Stimulated activated CD8-positive, alpha-beta memory T cell treated with anti-CD3 and anti-CD28 coated beads, Interleukin-15, amount 100 ng/mL, for 4 hours (primary cell): ENCODE measurements at places on chromosomes 5 and 9.

DNA sequence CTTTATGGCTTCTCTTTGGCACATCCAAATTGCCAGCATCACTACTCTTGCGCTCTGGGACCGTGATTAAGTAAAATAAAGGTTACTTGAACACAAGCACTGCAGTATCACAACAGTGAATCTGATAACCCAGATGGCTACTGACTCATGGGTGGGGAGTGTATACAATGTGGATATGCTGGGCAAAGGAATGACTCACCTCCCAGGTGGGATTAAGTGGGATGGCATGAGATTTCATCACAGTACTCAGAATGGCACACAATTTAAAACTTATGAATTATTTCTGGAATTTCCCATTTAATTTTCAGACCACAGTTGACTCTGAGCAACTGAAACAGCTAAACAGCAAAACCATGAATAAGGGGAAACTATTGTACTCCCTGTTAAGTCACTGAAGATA, 4.3 kb downstream of the GFM2 start:
- no peak for DNase-seq

GRCh38 chr5:115116001-115116400, 53.7 kb downstream of the TRIM36 start:
- DNase-seq: no peak

GRCh38 chr5:66812291-66812690, 216.1 kb downstream of the MAST4 start:
- no peak for DNase-seq

DNA sequence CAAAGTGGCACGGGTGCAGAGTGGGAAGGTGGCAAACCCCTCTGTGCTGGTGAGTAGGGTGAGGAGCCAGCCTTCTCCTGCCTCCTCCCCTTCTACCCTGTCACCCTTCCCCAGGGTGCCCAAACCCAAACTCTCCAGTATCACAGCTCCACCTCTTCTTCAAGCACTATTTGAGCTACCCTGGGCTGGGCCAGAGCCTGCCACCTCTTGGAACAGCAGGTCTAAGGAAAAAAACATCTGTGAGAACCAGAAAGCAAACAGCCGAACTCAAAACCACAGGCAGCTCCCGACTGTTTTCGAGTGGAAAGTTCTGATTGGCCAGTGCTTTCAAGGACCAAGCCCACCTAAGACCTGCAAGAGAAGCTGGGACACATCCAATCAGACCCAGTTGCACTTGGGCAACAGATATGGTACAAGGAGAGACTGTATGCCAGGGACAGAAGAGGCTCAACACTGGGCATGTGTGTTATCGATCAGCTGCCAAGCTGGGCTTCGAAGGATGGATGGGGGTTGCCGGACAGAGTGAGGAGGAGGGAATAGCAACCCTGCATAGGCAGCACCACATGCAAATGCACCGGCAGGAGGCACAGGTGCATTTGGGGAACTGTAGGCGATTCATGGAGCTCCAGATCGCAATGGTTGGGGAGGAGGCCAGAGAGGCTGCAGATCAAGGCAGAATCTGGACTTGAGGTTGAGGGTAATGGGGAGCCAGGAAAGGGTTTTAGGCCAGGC, 19.7 kb downstream of the ACSL6 start:
- DNase-seq: no peak

DNA sequence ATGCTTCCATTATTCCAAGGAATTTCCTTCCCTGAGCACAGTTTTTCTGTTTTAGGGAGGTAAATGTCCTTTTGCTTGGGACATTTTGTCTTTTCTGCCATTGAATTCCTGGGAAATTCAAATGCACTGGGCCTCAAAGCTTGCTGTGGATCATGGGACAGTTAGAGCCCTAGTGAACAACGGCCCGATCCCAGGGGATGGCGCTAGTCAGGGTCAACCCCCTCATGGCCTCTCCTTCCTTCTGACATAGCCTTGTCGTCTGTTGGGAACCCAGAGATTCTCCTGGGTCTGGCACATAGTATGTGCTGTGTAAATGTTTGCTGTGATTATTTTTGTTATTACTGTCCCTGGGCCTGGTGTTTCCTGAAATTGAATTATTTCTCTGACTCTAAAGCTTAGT, 30.7 kb upstream of the COL15A1 start:
- no peak for DNase-seq

DNA sequence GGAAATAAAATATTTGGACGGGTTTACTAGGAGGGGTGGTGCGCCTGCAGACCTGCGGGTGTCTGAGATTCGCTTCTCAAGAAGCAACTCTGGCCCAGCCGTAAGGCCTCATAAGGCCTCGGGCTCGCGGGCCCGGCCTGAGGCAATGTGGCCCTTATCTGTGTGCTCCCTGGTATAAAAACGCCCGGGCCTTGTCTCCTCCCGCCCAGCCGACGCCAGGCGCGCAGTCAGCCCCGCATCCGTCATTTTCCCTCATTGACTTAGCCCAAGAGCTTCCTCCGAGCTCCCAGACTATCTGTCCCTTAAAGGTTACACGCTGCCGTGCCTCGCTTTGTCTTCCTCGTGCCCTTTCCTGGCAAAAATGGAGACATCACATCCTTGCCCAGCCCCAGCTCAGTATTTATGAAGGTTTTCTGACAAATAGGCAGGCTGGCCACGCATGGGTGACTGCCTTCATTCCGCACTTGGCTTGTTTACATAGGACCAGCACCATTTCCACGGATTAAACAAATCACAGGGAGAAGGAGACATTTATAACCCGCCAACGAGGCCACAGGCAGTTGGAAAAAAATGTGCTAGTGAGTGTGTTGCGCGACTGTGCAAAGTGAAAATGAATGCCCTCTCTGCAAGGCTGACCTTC, 74.5 kb upstream of the TBCA start:
- no peak for DNase-seq

GRCh38 chr5:170057311-170057710, 48.4 kb upstream of the FOXI1 start:
- DNase-seq: no peak

DNA sequence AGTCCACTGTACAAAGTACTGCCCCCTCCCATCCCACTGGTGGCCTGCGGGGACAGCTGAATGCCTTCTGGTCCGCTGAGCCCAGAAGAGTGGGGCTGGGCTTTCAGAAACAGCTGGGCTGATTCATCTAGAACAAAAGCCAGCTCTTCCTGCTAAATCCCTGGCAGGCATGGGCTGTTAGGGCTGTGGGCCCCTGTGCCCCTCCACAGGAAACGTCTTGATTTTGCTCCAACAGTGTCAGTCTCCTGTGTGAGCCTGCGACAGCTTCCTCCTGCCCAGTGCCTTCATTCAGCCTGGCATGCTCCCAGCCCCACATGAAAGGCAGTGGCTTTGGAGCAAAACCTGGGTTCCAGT, 6.9 kb upstream of the GSN start:
- no peak for DNase-seq
